ENCODE measurements at places on chromosomes 6 and 20. TPM values are rescaled to one million over a fixed set of nuclear protein-coding genes. Genes with fewer than 3 reads are reported as not detected.

ARMC12 gene
- total RNA-seq: 2.0 TPM

MEP1A gene
- not detected for total RNA-seq

CD24 gene
- 0.27 TPM for total RNA-seq

AIF1 gene
- 157 TPM for total RNA-seq

TINAG gene
- total RNA-seq: not detected

ZNF391 gene
- total RNA-seq: 6.8 TPM

EPB41L1 gene
- 0.84 TPM for total RNA-seq

GSS gene
- 48.0 TPM for total RNA-seq

SLC22A3 gene
- not detected for total RNA-seq

C20orf96 gene
- total RNA-seq: 7.8 TPM

HRH3 gene
- not detected for total RNA-seq

CLVS2 gene
- not detected for total RNA-seq

SMIM28 gene
- total RNA-seq: not detected

BANF2 gene
- not detected for total RNA-seq
